Neural crest cell (in vitro differentiated cells): ENCODE measurements at places on chromosomes 5 and 9.

DNA sequence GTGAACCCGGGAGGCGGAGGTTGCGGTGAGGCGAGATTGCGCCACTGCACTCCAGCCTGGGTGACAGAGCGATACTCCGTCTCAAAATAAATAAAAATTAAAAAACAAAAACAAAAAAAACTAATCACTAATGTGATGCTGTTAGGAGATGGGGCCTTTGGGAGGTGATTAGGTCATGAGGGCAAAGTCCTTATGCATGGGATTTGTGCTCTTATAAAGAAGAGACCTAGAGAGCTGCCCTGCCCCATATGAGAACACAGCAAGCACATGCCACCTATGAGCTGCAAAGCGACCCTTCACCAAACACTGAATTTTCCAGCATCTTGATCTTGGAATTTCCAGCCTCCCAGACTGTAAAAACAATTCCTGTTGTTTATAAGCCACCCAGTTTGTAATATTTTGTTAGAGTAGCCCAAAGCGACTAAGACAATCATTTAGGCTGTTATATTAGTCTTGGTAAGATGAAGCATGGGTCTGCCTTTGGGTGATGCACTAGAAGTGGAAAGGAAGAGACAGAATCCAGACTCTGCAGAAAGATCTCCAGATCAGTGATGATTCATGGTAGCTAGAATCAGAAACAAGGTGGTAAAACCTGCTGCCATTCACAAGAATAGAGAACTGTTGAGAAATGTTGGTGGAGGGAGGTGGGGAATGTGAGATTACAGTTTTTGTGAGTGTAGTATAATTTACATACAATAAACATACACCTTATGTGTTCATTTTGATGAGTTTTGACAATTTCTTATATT, 26.2 kb downstream of the GPR21 start:
- no peak for DNase-seq

DNA sequence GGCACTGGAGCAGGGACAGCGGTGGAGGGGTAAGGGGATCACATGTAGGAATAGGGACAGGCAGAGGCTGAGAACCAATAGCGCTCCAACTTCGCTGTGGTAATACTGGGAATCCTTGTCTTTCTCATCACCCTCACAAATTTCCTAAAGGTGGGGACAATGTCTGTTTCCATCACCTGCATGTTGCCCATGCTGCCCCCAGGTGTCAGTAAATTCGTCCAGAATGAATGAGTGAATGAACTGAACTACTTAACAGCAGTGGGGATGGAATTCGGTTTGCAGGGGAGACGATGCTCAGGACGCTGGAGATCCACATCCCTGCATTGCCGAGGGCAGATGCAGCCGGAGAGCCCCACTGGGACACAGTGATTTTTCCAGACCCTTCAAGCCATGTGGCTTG, 129.9 kb downstream of the PDZD2 start:
- no peak for DNase-seq

DNA sequence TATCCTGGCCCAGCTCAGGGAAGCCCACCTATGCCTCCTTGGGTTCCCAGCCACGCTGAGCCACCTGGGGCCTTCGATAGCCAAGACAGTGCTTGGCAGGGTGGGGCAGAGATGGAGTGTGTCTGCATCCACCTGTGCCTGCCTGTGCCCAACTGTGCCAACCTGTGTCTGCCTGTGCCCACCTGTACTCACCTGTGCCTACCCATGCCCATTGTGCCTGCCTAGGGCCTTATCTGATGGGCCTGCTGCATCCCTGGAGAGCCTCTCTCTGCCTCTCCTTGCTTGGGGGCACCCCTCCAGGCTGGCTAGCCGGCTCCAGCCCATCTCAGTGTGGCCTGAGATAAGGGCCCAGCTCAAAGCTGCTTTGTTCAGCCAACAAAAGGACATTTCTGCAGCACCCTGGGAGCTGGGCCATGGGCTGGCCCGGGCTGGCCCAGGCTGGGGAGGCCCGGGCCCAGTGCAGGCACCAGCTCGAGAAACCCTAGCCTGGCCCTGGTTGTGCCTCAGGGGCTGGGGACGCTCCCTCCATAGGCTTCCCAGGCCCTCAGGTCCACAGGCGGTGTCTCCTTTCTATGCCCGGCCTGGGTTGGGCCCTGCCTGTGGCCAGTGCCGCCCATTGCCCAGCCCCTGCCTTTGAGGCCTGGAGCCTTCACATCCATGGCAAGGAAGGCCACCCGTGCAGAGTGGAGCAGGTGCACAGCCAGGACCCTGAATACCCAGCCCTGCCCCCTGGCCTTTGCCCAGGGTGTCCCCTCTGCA, 37.3 kb upstream of the NOTCH1 start:
- DNase-seq, result no peak

DNA sequence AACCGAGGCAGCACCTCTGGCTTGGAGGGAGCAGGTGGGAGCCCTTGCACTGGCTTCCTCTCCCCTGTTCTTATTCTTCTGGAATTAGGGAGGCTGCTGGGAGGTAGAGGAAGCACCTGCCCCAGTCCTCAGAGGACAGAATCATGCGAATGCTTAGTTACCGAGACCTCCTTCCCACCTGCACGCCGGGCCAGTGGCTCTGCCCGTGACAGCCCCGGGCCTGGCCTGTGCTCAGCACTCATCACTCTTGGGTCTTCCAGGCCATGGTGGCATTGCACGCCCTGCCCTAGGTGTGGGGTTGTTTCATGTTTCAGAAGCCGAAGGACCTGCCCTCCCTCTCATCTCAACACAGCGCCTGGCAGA, 45.3 kb upstream of the NKD2 start:
- DNase-seq, result no peak

DNA sequence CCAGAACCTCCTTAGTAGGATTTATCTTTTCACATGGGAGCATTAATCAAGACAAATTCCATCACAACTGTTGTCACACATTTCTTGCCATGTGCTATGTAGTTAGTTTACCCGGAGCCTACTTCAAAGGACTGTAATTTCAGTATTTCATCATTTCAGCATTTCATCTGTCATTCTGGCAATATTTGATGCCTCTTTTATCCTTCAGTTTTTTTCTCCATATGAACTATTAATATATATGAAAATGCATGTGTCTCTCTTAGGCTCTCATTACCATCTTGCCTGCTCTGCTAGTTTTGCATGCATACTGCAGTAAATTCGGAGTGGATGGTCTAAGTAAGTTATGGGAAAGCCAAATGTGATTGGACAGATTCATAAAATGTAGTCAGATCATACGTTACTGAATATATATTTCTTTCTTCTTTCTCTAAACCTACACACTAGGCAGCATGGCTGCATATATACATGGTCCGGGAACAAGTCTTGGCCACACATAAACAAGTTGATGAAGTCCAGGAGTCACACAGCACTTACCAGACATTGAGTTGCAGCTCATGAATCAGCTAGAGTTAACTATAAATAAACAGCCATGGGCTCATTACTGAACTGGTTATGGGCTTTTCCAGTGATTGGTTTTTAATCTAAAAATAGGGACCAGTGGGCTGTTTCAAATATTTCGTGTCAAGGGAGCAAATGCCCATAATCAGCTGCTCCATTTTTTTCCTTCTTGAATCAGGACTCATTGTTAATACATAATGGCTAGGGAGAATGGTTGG, 46.6 kb downstream of the SPATA31D1 start:
- no peak for DNase-seq

DNA sequence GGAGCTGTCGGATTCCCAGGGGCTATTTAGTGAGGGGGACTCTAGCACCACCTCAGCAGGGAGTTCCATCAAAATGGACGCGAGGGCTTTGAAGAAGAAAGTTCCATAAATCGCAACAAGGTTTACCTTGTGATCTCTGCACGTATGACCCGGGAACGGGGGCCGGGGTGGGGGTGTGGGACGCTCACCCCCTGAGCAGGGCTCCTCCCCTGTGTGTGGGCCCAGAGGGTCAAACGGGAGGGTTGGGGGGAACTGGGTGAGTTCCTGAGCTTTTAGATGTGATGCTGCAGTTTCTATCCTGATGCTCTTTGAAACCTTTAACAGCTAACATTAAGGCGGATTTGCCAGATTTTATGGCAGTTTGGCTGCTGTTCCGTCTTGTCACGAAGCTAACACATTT, 18.9 kb upstream of the LRRC14B start:
- no peak for DNase-seq

DNA sequence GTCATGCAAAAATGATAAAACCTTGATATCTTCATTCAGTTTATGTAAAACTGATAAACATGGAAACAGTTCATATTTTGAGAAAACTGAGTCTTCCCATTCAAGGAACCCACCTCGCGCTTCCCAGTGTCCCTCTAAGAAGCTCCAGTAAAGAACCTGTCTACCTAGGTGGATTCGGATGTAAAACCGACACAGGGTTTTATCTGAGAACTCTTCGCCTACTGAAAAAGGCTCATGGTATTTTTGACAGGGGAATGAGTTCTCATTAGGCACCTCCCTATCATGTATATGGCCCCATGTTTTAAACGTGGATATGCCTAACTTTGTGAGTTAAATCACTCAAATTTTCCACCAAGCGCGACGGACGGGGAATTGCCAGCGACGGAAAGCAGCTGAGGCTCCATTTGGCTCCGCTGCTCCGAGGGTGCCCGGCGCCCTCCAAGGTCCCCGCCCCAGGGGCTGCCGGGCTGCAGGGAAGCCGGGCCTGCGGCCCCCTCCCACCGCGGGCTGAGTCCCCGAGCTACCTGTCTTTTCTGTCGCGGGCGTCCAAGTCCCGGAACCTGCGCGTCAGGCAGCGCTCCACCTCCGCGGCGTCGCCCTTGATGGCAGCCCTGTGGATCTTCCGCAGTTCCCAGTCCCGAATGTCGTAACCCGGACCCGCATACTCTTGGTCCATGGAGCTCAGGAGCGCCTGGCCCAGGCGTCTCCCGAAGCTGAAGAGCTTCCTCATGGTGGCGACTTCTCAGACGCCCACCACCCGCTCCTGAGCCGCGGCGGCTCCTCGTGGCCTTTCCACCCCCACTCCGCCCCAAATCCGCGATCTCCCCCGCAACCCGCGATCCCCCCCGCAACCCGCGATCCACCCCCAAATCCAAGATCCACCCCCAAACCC, 594 bp downstream of the ANKRD18A start:
- DNase-seq, result peak; percentile 8

- no peak for DNase-seq
Measured at GRCh38 chr9:18327121-18327520, 146.8 kb upstream of the ADAMTSL1 start.

DNA sequence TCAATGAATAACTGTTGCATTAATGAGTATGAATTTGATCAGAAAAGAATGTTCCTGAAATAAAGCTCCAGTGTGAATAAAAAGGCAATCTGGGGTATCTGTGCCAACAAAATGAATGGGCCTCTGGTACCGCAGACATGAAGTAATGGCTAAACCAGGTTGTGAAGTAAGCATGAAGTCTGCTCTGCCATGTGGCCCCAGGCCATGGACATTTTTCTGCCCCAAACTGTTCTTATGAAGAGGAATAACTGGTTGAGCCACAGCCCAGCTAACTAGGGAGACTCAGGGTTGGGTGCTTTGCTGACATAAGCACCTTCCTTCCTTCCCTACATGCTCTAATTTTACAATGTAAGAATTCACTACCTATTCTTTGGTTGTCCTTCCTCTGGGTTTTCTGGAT, 147.4 kb upstream of the LRRTM2 start:
- no peak for DNase-seq

GRCh38 chr9:105439428-105439827, 8.4 kb upstream of the FSD1L start:
- no peak for DNase-seq

GRCh38 chr9:72577212-72577753, 55.9 kb downstream of the TMC1 start:
- DNase-seq, result no peak

DNA sequence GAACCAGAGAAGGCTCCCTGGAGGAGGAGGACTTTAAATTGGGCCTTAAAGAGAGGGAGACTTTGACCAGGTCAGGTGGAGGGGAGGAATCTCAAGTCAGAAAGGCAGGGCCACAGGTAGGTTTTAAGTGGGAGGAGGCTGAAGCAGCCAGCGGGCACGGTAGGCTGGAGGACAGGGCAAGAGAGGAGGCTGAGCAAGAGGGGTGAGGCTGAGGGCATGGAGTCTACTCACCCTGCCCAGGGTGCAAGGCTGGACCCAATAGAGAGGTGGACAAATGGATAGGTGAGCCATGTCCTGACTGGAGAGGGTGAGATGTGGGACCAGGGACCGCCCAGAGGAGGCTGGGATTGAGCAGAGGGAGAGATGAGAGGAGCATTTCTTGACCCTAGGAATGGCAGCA, 25.6 kb upstream of the TRIM14 start:
- no peak for DNase-seq

GRCh38 chr5:135153259-135153658, 119.2 kb upstream of the PITX1 start:
- DNase-seq, result no peak

DNA sequence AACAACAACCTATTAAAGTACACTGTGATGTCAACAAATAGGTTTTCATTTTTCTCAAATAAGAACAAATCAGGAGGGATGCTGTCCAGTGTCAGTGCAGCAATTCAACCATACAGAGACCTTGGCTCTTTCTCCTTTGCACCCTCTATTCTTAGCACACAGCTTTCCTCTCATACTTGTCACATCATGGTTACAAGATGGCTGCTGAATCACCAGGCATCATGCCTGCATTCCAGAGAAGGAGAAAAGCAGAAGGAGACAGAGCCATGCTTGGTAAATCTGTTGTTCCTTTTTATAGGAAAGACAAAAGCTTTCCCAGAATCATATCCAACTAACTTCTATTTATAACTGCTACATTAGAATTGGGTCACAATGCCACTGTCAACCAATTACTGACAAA, 124.7 kb upstream of the VLDLR start:
- DNase-seq, result no peak

GRCh38 chr5:164303646-164304215, 798.3 kb downstream of the MAT2B start:
- DNase-seq, result no peak

GRCh38 chr9:129995409-129996160, 47.4 kb downstream of the FNBP1 start:
- no peak for DNase-seq

GRCh38 chr9:109166171-109166770, 778 bp downstream of the FRRS1L start:
- peak; percentile 22 for DNase-seq

GRCh38 chr5:180720486-180720885, 19.4 kb downstream of the OR2Y1 start:
- no peak for DNase-seq

DNA sequence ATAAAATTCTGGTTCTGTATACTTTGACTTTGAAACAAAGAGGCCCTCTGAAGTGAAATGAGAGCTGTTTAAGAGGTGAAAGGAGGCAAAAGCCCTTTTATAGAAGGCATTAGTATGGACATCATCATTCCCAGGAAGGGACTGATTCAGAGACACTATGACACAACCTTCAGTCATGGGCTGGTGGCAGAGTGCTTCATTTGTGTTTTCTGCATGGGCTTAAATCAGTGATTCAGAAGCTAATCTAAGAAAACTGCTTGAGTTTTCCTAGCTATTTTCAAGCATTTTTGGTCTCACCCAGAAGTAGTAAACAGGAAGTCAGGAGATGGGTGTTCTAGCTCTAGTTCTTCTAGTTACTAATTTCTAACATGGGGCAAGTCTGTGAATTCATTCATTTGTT, 288.9 kb downstream of the TRPM3 start:
- DNase-seq, result no peak

GRCh38 chr5:151740958-151741373, 17.5 kb downstream of the ATOX1 start:
- DNase-seq, result no peak
